ENCODE measurements at places on chromosomes 4 and X.

- DNase-seq, result no peak
Observed at GRCh38 chr4:136755531-136755916, 776.8 kb downstream of the PCDH18 start.

DNA sequence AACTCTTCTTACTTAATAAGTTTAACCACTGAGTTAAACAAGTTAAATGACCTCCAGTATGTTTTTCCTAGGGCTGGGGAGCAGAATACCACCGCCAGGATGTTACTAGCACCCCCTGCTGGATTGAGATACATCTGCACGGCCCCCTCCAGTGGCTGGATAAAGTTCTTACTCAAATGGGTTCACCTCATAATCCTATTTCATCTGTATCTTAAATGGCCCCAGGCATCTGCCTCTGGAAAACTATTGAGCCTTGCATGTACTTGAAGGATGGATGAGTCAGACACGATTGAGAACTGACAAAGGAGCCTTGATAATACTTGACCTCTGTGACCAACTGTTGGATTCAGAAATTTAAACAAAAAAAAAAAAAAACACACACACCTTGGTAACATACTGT, 61.5 kb upstream of the MMAA start:
- DNase-seq, result peak; percentile 49

GRCh38 chrX:51776851-51777250, 33.6 kb downstream of the GSPT2 start:
- DNase-seq, result no peak

- DNase-seq, result no peak
Observed at GRCh38 chr4:124713185-124713592, 657 bp upstream of the ANKRD50 start.

- DNase-seq, result no peak
Observed at GRCh38 chr4:155339588-155339987, 37.2 kb downstream of the MAP9 start.

DNA sequence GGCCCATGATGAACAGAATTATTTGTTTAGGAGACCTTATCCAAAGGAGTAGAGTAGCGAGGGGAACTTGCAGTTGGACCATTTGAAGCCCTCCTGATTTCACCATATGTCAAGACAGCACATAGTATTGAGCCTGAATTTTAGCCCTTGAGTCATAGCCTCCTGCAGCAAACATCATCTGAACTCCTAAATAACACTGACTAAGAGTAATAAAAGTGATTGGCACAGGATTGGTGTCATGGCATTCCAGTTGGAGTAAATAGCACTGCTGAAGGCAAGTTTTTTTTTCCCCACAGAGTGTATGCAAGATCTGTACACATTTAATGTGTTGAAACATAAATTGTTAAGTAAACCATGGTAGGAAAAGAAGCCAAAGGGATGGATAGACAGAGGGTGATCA, 89.0 kb downstream of the COMMD8 start:
- no peak for DNase-seq

DNA sequence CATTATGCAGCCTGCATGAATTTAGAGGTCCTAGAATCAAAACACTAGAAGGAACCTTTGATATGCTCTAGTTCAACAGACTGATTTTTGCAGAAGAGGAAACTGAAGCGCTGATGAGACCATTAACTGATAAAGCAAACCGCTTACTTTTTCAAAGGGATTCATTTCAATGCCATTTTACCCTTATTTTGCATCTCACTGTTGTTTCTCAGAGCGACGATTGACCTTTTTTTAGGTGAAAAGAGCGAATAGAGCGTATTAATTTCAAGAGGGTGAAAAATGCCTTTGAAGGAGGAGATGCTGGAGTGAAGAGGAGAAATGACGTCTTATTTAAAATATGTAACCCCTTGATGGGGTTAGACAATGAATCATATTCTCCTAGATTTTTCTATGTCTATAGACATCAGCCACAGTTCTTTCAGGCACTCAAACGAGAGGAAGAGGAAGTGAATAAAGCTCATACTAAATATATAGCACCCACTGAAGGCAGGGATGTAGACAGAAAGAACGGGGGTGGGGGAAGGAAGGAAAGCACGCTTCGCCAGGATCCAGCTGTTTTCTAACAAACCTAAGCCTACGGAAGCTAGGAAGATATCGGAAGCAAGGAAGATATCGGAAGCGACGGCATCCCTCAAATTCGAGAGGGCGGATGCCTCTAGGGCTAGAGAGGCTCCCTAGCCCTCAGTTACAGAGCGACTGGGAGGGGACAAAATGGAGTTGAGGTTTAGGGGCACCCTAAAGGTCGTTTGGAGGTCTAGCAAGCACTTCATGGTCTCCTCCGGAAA, 848 bp downstream of the ACSL4 start:
- no peak for DNase-seq

DNA sequence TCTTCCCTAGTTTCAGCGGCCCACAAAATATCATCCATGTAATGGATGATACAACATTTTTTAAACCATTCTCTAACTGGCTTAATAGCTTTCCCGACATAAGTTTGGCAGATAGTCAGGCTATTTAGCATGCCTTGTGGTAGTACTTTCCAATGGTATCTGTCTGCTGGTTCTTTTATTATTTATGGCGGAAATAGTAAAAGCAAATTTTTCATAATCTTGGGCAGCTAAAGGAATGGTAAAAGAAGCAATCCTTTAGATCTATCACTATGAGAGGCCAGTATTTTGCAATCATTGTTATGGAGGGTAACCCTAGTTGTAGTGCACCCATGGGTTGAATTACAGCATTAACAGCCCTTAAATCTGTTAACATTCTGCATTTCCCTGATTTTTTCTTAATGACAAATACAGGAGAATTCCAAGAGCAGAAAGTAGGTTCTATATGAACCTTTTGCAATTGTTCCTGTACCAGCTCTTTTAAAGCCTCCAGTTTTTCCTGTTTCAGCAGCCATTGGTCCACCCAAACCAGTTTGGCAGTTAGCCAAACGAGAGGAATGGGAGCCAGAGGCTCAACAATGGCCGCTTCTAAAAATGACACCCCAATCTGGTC, 14.3 kb upstream of the HSD17B11 start:
- DNase-seq, result no peak

- no peak for DNase-seq
Observed at GRCh38 chrX:48683411-48683982, at the start of gene WAS. WAS (plus strand) TSS chrX:48683799; CDS start chrX:48683854, 55 bp downstream.

DNA sequence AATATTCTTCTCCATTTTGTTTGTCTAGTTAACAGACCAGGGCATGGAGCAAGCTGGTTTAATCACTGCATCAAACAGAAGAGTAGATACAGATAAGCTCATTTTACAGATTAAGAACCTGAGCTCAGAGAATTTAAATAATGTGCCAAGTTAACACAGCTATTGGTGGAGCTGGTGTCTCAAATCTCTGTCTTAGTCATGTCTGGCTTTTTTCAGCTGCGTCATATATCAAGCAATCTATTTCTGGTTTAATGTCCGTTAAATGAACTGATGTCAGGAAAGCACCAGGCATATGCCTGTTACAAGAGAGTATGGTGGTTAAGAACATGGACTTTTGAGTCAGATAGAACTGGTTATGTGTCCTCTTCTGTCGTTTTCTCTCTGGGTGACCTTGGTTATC, 79.8 kb upstream of the ADGRA3 start:
- no peak for DNase-seq

GRCh38 chr4:83758285-83758684, 222.4 kb downstream of the GPAT3 start:
- DNase-seq, result no peak

GRCh38 chrX:534804-535203, 95.8 kb upstream of the SHOX start:
- no peak for DNase-seq

DNA sequence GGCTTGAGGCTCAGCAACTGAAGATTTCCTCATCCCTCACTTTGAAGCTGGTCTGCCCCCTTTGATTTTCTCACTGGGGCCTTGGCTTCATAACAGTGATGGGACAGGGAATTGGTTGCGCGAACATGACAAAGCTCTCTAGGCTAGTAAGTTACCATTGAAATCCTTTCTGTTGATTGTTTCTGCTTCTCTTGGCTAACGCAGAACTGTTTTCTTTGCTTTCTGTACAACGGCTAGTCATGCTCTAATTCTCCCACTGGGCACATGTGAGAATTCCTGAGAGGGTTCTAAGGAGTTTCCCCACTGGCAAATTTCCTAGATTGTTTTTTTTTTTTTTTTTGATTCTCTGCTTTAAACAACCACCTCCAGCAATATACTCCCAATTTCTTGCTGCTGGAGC, 738.6 kb downstream of the PCDH7 start:
- no peak for DNase-seq

Measured in memory B cell (primary cell).